Muscle of back (tissue), 13 donors: ENCODE measurements at places on chromosomes 1 and 21.

GRCh38 chr1:205436776-205437410 lies 15.0 kb upstream of the LEMD1 start:
- DNase-seq = no peak

DNA sequence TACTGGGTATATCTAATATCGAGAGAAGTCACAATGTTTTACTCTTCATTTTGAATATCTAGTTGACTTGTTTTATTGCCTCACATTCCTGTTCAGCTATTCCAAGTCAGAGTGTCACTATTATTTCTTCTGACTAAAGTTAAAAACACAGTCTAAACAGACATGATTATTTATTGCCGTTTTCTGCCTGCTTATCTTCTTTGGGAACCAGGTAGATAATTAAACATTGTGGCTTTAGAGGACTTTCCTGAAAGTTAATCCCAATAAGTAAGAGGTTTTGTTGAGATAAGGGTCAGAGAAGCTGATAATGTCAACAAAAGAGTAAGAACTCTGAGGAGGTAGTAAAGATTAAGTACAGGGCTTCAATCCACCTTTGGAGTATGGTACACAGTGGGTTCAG lies 53.8 kb downstream of the PCNX2 start:
- no peak for DNase-seq

- peak; percentile 2 for DNase-seq
Measured at GRCh38 chr1:36653850-36654249, 171.1 kb upstream of the CSF3R start.

DNA sequence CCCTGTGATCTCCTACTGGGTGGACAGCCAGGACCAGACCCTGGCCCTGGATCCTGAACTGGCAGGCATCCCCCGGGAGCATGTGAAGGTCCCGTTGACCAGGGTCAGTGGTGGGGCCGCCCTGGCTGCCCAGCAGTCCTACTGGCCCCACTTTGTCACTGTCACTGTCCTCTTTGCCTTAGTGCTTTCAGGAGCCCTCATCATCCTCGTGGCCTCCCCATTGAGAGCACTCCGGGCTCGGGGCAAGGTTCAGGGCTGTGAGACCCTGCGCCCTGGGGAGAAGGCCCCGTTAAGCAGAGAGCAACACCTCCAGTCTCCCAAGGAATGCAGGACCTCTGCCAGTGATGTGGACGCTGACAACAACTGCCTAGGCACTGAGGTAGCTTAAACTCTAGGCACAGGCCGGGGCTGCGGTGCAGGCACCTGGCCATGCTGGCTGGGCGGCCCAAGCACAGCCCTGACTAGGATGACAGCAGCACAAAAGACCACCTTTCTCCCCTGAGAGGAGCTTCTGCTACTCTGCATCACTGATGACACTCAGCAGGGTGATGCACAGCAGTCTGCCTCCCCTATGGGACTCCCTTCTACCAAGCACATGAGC lies 17.2 kb upstream of the SLC25A44 start:
- DNase-seq = no peak

DNA sequence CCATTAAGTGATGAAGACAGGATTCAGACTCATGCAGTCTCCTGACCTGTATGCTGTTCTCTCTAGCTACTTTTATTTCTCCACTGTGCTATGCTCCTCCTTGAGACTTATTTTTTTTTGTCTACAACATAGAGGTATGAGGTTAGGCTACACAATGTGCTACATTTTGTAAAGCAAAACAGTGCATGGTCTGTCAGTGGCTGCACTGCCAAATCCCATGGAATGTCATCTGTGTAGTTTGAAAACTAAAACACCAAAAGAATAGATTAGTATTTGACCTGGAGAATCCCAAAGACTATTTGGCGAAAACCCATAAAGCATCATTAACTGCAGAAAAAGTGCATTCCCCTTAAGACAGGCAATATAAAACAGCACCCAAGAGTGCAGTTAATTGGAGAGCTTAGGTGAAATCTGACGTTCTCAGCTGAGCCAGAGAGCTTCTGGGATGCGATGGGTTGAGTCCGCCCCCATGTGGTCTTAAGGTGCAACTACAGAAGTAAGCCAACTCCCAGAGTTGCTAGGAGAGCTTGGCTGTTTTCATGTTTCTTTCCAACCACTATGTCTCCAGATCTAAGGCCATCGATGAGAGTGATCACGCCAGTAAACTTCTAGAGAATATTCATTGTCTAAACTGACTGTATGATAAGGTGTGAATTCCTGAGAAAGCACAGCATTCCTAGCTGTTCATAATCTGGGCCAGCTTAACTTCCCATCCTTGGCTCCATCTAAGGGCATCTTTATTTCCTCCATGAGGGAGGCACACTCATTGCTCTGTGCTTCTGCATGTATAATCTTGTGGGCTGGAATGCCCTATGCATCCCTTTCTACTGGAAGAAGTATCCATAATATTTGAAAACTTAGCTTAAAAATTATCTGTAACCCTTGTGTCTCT lies 20.7 kb upstream of the CYP2J2 start:
- peak; percentile 50 for DNase-seq

GRCh38 chr1:223207293-223208066 lies 64.4 kb upstream of the TLR5 start:
- peak; percentile 78 for DNase-seq

DNA sequence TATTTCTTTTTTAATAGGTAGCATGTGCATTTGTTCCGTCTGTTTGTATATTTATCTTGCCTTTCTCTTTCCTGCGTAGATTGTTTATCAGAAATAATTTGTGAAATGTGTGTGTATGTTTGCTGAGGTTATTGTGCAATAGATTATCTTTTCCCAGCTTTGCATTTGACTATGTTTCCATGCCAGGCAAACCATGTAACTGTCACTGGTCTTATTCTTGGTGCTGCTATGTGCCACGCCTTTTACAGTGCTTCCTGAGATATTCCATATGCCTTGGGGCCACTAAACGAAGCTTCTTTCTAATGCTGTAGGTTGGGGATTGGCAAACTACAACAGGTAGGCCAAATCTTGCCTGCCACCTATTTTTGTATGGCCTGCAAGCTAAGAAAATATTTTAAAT lies 598.8 kb downstream of the PLPP3 start:
- DNase-seq = no peak

- DNase-seq = peak; percentile 27
Measured at GRCh38 chr21:16181018-16181417, 451.2 kb downstream of the USP25 start.

DNA sequence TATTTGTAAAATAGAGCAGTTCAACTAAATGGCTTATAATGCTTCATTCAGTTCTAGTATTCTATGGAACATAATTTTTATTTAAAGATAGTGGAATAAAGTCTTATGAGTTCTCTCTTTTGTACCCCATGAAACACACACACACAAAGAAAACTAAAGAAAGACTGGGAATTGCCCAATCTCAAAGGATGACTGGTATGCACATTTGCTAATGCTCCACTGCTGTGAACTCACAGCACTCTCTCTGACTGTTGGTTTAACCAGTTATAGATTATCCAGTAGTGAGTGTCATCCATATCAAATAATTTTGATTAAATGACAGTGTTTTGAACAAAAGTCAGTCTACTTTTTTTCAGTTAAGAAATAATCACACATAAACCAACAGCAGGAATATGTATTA lies 1082.4 kb upstream of the B3GALT2 start:
- no peak for DNase-seq
